ENCODE measurements at places on chromosomes 1 and 21.

- DNase-seq: no peak
Measured at GRCh38 chr1:72481420-72481970, 199.2 kb upstream of the NEGR1 start.

DNA sequence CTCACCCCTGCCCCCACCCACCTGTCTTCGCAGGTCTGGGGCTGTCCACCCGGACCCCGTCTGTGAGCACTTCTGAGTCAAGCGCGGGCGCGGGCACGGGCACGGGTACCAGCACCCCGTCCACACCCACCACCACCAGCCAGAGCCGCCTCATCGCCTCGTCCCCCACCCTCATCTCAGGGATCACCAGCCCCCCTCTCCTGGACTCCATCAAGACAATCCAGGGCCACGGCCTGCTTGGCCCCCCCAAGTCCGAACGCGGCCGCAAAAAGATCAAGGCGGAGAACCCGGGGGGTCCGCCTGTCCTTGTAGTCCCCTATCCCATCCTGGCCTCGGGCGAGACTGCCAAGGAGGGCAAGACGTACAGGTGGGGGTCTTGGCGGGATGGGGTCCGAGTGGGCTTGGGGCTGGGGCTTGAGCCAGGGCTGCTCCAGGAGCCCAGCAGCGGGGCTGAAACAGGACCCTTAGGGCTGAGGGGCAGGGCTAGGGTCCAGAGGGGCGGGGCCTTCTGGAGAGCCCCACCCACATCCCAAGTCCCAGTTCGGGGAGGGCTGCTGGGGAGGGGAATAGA, 23.9 kb downstream of the ZNF362 start:
- no peak for DNase-seq

DNA sequence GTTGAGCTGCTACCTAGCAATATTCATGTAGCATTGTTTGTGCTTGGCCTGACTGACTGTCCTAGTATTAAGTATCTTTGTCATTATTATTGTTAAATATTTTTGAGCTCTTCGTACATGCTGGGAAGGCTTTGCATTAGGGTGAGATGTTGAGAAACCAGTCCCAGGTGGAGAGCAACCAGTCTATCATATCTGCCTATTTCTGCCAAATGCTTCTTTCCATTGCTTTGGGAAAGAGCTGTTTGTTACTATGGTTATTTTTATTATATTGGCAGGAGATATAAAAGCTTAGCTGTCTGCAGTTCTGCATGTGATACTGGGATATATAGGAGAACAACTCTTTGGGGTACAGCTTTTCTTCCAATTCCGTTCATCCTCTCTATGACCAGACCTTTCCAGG, 85.1 kb downstream of the CLDN17 start:
- DNase-seq: no peak

DNA sequence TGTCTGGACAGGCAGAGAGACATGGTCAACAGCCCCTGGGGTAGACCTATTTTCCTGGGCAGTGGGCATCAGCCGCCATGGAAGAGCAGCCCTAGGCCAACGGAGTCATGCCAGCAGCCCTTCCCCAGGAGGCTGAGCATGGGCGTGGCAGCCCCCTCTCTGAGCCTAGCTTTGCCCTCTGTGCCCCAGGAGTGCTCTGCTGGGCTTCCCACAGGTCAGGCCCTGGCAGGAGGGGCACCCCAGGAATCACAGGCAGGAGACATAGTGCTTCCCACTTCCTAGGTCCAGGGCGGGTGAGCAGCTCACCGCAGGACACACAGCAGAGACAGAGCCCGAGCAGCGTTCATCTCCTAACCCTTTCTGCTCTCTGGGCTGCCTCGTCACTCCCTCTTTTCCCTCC, 132.8 kb downstream of the GLIS1 start:
- peak; percentile 37 for DNase-seq

DNA sequence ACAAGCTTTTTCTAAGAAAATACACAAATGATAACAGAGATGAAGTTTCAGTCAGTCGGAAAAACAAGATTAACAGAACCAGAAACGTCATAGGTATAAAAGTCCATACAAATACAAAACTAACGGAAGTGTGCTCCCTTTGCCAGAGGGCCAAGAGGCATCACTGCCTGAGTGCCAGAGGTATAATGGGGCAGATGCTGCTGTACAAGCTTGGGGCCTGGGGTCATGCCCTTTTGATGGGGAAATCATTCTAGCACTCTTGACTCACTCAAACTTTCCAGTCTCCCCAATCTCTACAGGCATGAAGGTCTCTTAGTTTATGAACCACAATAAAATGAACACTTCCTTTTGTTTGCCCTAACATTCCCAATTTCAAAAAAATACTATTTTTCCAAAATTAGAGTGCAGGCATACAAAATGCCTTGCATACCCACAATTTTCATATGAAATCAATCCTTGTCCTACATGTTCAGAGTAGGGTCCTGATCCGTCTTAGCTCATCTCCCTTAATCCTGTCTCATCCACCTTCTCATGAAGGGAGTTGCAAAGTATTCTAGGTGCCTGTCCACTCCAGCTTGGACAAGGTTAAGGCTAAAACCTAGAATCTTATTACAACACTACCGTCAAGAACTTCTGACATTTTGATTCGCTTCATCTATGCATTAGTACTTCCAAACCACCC, 1.5 kb downstream of the RPL22 start:
- no peak for DNase-seq

- no peak for DNase-seq
Measured at GRCh38 chr1:100516857-100517256, 21.1 kb upstream of the GPR88 start.

- no peak for DNase-seq
Measured at GRCh38 chr1:54819195-54819536, 18.0 kb upstream of the TTC22 start.

GRCh38 chr1:20699558-20699957, 18.2 kb downstream of the KIF17 start:
- DNase-seq: no peak

- peak; percentile 52 for DNase-seq
Measured at GRCh38 chr1:220894025-220894923, 15.0 kb downstream of the HLX start.

DNA sequence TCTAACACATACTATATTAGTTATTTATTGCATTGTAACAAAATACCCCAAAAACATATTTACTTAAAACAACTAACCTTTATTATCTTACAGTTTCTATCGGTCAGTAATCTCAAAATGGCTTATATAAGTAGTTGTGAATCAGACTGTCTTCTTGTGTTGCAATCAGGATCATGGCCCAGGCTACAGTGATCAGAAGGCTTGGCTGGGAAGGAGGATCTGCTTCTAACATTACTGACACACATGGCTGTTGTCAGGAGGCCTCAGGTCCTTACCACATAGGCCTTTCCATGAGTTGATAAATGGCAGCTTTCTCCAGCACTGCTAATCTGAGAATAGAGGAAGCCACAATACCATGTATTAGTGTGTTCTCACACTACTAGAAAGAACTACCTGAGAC, 33.7 kb downstream of the CFH start:
- no peak for DNase-seq

DNA sequence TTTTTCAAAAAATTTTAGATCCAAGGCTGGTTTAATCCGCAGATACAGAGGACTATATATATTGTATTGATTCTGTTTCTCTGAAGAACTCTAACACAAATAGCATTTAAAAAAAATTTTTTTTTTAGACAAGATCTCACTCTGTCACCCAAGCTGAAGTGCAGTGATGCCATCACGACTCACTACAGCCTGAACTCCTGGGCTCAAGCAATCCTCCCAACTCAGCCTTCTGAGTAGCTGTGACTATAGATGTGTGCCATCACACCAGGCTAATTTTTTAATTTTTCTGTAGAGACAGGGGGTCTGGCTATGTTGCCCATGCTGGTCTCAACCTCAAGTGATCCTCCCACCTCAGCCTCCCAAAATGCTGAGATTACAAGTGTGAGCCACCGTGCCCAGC, 3.0 kb downstream of the ANKRD45 start:
- DNase-seq: no peak

GRCh38 chr1:10679496-10680220, 116.8 kb downstream of the CASZ1 start:
- DNase-seq: peak; percentile 70

DNA sequence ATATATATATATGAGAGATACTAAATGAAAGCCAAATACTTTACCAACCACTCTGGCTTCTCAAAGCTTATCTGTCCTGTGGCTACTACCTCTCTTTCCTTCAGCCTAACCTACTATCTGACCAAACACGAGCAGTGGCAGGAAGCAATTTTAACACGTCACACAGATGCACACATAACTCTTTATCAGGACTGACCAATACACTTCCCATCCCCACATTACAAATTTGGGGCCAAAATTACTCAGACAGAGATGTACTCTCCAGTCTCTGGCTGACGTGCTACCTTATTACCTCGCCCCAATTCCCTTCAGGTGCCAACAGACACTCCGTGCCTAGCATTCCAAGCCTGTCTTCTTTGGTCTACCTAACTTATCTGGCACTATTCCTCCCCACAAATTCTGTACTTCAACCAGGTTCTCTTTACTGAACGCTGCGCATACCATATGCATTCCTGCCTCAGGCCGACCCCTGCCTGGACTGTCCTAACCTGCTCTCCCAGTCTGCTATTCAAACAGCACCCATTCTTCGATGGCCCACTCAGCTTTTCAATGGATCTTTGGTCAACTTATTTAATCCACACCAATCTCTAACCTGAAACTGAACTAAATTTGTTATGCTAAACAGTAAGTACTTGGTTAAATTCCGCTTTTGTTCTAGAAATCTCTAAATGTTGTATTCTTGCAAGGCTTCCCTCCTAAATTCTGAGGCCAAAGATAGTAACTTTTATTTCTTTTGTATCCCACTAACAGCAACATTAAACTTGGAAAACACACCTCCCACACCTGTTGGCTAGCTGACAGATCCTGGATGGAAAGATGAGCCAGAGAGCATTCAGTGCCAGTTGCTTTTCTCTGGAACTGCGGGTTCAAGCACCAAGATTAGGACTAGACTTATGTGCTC, 27.9 kb downstream of the RERE start:
- no peak for DNase-seq

DNA sequence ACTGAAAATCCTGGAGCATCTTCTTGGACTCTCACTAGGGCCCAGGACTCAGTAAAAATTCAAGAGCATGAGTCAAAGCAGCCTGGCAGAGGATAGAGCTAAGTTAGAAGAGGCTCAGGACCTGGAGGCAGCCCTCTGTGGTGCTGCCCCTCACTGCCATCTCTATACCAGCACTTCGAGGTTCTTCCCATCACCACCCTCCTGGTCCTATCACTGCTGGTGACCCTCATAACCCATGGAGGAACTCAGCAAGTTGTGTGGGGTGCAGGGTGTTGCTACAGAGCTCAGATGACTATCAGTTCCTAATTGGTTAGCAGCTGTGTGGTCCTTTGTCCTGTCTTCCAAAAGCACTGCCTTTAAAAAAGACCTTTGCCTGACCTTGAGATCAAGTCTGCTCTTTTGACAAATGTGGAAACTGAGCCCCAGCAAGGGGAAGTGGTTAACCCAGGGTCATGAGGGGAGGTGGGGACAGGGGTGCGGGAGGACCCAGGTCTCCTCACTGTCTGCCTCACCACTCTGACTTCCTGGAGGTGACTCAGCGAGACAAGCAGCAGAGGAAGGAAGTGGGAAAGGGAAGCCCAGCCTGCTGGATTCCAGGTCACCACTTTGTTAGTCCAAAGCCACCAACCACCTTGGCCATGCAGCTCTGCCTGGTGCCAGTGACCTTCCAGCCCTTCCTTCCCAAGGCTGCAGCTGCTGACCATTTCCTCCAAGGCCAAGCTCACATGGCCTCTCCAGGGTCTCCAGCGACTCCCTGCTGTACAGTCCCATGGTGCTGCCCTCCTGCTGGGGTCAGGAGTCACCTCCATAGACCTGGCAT, 199.4 kb upstream of the EDN2 start:
- no peak for DNase-seq

DNA sequence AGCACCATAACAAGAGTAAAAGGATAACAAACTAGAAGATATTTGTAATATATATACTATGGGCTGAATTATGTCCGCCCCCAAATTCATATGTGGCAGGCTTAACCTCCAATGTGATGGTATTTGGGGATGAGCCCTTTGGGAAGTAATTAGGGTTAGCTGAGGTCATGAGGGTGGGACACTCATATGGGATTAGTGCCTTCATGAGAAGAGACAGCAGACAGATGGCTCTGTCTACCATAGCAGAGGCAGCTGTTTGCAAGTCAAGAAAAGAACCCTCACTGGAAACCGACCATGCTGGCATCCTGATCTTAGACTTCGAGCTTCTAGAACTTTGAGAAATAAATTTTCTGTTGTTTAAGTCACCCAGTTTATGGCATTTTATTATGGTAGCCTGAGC, 303.6 kb downstream of the LMO4 start:
- DNase-seq: no peak

Measured in right forelimb (tissue), 1 donor.